GF-D8 (cell line): ENCODE measurements at places on chromosomes 2 and 18.

DNA sequence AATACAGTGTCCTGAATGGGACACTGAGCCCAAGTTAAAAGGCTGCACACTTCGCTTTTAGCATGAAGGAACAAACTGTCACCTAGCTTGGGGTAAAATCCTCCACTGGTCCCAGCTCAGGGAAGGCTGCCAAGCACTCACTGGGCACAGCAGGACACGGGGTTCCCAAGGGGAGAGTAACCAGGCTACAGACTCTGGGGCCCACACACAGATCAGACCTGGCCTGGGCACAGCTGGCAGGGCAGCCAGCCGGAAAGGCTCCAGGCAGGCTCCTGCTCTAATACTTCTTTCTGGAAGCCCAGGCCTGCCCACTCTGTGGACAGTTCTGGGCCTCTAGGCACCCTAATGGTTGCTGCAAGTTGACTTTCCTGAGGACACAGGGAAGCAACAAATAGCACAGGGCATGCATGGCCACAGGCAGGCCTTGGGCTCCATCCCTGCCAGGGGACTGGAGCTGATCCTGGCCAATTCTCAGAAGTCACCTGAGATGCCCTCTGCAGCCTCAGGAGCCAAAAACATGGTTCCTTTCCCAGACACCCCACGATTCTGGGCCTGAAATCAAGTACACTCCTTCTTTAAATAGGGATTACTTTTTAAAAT, 18.7 kb upstream of the SULT1C3 start:
- no peak for DNase-seq

DNA sequence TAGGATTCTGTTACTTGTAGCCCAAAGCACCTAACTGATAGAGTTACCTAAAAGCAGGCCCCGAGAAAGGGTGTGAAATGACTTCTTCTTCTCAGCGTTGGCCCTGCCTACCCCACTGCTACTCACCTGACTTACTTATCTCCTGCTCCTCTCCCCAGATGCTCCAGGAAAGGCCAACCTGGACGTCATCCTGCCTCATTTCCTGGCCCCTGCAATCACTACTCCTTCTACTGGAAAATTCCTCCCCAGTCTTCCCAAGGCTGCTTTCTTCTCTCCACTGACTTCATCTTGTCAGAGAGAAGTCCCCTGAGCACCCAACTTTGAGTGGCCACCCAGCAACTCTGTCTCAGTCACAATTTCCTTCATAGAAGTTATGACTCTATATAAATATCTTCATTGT, 63.4 kb upstream of the KLF7 start:
- DNase-seq: no peak

GRCh38 chr18:10011751-10012150, 97.9 kb downstream of the VAPA start:
- DNase-seq: no peak

GRCh38 chr2:128646091-128646490, 327.4 kb upstream of the HS6ST1 start:
- no peak for DNase-seq

- no peak for DNase-seq
Measured at GRCh38 chr18:40939656-40940515, 1015.1 kb upstream of the PIK3C3 start.

- DNase-seq: no peak
Measured at GRCh38 chr2:135072125-135072997, 20.3 kb downstream of the RAB3GAP1 start.

GRCh38 chr2:238235331-238235732, 4.5 kb downstream of the HES6 start:
- no peak for DNase-seq

DNA sequence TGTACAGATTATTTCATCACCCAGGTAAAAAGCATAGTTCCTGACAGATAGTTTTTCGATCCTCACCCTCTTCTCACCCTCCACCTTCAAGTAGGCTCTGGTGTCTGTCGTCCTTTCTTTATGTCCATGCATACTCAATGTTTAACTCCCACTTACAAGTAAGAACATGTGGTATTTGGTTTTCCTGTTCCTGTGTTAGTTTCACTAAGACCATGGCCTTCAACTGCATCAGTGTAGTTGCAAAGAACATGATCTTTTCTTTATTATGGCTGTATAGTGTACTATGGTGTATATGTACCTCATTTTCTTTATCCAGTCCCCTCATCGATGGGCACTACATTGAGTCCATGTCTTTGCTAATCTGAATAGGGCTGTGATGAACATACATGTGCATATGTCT, 184.2 kb downstream of the KCNJ3 start:
- DNase-seq: no peak

DNA sequence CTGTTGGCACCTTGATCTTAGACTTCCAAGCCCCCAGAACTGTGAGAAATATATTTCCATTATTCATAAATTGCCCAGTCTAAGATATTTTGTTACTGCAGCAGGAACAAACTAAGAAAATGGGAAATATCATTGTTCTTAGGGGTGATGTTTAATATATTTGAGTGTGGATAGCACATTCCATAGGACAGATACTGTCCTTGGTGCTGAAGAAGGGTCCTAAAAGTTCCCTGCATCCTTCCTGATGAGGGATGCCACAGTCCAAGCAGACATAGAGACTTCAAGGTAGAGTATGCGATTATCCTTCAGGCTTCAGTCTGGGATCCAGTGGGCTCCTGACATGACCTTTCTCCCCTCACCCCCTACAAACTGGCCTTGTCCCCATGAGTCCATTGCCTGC, 689.0 kb downstream of the TDRD15 start:
- DNase-seq: no peak

- DNase-seq: no peak
Measured at GRCh38 chr2:30732376-30732775, 74.9 kb downstream of the CAPN13 start.

- DNase-seq: peak; percentile 100
Measured at GRCh38 chr18:23259701-23260681, 124.7 kb downstream of the CABLES1 start.

DNA sequence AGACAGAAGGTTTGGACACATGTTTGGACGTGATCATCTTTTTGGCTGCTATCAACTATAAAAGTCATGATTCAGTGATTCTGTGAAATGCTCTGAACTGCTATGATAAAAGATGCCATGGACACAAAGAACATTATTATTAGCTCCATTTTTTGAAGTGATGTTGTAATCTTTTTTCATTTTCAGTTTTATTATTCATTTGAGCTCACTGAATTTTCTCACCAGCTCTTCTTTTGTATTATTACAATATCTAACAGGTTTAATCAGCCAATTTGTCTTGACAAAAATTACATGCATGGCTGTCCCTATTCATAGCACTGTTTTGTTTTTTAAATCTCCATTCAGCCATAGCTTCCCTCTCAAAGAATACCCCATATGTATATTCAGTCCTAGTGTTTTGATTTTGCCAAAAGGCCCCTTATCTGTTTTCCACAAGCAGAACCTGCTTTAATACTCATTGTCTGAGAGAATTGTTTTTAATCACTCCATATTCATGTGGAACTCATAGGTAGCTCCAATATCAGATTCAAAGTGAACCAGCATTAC, 314.0 kb upstream of the FAM98A start:
- DNase-seq: no peak

- no peak for DNase-seq
Measured at GRCh38 chr2:118689874-118690273, 157.6 kb downstream of the EN1 start.

GRCh38 chr2:181657379-181657778, 474 bp upstream of the CERKL start:
- DNase-seq: no peak

DNA sequence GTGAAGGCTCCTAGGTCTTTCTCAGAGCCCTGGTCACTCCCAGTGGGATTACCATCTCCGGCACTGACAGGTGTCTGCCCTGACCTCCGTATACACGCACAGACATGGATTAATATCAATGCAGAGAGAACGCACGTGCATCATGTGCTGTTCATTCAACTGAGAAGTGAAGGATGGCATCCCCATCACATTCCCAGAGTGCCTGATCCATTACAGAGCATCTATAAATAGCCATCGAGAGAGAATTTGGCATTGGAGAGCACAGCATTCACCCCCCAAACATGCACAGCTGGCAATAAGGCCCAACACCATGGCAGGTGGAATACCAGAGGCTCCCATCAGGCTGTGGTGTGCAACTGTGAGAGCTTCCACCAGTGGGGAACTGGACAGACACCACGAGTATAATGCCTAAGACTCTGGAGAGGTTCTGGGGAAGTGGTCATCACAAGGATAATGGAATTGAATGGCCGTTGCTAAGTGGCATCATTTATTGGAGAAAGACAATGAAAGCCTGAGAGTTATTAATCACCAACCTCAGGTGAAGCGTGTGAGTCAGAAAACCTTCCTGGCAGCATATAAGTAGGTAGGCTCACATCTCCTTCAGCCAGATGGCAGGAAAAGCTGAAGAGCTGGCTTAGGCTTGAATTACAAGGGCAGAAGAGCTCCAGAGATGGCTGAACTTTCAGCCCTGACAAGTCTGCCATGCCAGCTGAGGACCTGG, 244.5 kb upstream of the ID2 start:
- no peak for DNase-seq

DNA sequence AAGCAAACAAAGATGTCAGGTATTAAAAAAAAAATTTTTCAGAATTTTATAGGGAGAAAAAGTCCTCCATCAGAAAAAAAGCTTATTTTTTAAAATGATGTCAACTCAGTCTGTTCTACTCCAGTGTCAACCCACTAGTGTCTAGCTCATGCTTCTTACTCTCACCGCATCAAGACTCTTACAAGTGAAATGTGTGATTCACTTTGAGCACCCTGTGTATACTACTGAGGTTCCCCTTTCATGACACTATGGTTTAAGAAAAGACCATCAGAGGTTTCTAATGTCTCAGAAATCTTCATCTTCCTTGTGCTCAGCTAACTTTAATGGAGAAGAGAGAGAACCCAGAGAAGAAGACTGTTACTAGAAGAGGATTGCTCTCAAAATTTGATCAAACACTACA, 43.4 kb downstream of the FEZ2 start:
- no peak for DNase-seq

- DNase-seq: no peak
Measured at GRCh38 chr2:75465317-75465984, 95.3 kb downstream of the EVA1A start.

DNA sequence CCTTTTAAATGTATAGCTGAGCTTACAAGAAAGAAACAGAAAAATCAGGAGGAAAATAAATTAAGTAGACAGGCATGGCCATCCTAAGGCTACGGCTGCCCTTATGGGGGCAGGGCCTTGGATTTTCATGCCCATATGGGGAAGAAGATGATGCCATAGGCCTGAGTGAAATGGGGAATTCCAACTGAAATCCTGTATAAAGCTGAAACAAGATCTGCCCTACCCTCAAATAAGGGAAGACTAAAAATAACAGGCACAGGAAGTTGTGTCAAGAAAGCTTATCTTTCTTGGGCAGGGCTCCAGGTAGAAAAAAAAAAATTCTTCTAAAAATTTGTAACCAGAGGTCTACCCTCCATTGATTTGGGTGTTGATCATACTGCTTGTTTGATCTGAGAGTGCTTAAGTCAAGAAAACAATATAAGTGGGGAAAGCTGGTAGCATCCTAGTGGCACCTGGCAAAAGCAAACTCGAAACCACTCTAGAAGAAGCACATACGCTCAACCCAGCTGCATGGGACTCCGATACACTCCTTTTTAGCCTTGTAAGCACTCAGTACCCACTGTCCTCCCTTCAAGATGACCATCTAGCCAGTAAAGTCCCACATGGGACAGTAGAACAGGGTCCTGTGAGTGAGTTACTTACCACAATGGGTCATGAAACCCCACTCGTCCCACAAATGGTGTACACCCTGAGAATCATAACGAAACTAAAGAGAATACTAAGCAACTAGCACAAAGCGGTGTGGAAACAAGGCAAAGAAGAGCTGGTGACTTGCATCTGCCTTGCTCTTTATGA, 22.3 kb downstream of the DNAH7 start:
- DNase-seq: no peak

DNA sequence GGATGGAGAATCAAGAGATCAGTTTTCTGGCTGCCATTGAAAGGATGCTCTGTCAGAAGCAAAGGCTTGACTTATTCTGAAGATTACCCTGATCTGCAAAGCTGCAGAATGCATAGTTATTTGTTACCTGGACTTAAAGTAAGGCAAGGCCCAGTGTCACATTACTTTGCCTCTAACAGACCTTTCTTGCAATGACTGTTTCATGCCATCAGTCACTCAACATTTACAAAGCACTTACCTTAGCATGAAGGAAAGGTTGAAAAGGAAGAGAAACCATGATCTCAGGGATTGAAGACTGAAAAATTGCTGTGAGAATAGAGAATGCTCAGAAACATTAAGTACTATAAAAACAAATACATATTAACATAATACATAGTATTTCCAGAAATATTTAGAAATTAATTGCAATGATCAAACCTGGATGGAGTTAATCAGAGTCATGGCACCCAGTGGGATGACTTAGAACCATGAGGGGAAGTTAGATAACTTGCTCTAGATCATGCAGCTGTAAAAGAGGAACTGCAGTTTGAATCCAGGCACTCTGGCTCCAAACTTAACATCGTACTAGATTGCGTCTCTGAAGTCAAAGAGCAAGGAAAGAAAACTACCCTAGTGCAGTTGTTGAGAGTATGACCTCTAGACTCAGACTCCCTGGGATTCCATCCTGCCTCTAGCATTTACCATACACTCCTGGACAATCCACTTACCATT, 26.5 kb upstream of the FAM117B start:
- no peak for DNase-seq

GRCh38 chr2:120844070-120844738, 108.5 kb downstream of the GLI2 start:
- DNase-seq: no peak

DNA sequence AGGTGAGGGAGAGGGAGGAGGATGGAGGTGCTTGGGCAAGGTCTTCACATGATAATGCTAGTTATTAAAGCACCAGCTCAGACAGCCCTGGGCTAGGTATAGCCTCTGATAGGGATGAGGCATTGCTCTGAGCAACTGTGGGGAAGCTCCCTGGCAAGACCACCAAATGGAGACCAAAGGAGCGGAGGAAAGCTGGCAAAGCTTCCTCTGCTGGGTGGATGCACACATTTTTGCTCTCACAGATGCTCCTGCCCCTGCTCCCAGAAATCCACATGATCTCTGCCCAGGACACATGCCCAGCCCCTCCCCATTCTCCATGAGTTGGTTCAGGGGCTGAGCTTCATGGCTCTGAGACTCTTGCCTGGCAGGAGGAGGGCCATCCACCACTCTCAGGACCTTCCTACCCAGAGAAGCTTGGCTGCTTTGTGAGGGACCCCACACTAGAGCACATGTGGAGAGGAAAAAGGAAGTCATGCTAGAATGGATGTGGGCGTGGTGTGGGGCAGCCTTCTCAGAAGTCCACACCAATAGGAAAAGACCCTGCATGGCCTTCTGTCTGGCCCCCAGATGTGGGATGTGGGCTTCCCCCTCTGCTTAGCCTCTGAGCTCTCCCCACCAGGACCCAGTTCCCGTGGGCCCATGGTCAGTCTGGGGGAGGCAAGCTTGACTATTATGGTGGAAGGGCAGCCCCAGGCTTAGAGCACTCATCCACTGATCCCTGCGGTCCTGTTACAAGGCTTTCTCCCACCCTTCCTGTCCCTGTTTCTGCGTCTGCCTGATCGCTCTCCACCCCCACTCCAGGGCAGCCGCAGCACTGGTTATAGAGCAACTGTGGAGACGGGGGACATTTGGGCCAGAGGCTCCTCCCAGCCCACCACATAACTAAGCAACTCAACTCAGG, 10.5 kb upstream of the CYP26B1 start:
- DNase-seq: no peak
